Cardiac muscle cell (in vitro differentiated cells and primary cell): ENCODE measurements at places on chromosomes 6 and 20.
A peak's percentile ranks its signal among the peaks of the same experiment; 100 is the strongest.

GRCh38 chr20:6533351-6533750 lies 234.1 kb upstream of the BMP2 start:
- DNase-seq, result no peak

DNA sequence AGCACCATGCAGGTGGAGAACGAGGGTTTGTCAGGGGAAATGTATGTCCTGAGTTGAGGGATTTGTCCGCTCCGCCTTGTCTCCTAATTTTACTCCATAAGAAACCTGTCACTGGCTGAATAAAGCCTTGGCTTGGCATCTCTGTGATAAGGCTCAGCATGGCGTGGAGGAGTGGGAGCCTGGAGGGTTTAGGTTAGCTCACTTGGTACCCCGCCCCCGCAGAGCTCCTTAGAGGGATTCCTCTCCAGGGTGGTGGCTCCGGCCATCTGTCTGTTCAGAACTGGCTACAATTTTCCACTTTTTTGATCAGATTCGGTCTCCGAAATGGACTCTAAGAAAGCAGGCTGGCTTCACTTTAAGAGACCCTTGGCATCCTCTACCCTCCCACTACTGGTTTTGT lies 192.2 kb upstream of the SYNDIG1 start:
- DNase-seq, result no peak

DNA sequence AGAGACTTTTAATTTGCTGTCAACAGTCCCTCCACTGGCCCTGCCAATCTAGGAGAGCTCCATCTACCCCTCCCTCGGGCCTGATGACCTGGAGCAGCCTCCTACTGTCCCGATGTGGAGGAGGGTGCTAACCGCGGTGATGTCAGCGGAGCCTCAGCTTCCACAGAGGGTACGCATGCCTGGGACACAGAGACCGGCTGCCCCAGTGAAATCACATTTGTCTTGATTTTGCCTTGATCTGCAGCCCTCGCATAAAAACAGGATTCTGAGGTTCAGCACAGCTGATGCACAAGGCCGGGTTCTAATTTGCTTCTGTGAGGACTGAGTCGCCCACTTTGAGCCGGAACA lies 77.6 kb downstream of the STK35 start:
- no peak for DNase-seq

DNA sequence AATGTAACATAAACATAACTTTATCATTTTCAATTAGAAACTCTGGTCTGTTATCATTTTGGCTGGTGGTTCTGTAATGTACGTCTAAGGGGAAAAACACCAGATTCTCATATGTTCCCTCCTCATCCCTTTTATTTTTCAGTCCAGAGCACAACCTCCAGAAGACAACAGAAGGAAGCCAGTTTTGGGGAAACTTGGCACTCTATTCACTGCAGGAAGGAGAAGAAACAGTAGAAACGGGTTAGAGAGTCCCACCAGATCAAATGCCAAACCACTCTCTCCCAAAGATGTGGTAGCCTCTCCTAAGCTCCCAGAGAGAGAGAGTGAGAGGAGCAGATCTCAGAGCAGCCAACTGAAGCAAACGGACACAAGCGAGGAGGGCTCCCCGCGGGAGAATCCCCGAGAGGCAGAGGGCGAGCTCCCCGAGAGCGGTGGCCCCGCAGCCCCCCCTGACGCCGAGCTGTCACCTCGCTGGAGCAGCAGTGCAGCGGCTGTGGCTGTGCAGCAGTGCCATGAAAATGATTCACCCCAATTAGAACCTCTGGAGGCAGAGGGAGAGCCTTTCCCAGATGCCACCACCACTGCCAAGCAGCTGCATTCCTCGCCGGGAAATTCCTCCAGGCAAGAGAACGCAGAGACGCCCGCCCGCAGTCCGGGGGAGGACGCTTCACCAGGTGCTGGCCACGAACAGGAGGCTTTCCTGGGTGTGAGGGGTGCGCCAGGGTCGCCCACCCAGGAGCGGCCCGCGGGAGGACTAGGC lies 117.8 kb downstream of the RTN4IP1 start:
- peak; percentile 44 for DNase-seq

- DNase-seq, result peak; percentile 71
Measured at GRCh38 chr6:126804332-126805064, 314.0 kb upstream of the RSPO3 start.

DNA sequence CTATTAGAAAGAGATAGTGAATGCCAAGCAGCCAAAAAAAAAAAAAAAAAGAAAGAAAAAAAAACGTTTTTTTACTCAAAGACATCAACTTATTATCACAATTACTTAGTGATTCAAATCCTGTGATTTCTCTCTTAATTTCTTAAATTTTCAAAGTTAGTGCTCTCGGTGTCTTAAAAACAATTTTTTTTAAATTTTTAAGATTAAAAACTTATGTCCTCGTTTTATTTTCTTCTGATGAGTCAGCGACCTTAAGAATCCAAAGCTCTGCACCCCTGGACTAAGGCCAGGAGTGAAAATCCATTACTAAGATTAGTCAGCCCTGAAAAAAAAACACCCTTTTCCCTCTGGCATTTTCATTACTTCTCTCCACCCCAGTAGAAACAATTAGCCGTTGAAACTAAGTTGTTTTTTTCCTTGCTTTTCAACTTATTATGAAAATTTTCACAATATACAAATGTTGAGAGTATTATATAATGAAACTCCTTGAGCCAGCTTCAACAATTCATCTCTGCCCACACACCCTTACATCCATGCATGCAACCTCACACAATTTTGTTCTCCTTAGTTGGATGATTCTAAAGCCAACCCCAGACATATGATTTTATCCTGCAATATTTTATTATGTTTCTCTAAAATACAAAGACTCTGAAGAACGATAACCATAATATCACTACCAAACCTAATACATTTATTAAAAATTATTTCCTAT lies 85.6 kb upstream of the CARMIL1 start:
- no peak for DNase-seq

GRCh38 chr6:150263765-150264404 lies 104.9 kb upstream of the IYD start:
- DNase-seq, result no peak

DNA sequence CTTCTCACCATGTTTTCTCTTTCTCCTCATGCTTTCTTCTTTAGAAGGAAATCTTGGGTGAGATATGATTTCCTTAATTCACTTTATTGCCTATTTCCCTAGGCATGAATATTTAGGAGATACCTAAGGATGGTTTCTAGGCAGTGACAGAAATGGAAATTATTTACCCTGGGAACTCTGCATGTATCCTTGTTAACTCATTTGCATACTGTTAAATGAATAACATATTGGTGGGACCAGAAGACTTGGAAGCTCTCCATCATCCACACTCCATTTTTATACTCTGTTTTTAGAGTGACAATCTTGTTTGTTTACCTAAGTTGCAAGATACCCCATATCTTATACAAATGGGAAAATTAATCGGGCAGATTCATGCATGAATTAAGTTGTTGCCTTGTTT lies 285.7 kb downstream of the RNF144B start:
- DNase-seq, result no peak

DNA sequence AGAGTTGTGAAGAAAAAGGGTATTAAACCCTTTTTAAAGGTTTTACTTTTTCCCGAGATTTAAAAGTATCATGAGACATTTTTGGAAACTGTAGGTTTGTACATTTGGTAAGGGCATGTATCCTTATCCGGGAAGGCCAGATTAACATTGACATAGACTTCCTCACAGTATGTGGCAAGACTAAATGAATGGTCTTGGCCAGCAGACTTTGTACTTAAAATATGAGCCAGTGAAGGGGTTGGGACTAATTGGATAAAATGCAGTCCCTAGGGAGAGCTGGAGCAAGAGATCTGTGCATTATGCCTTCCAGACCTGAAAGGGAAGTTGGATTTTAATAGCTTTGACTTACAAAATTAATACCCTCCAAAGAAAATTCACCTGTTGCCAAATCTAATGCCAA lies 60.4 kb upstream of the CCN2 start:
- DNase-seq, result peak; percentile 58

DNA sequence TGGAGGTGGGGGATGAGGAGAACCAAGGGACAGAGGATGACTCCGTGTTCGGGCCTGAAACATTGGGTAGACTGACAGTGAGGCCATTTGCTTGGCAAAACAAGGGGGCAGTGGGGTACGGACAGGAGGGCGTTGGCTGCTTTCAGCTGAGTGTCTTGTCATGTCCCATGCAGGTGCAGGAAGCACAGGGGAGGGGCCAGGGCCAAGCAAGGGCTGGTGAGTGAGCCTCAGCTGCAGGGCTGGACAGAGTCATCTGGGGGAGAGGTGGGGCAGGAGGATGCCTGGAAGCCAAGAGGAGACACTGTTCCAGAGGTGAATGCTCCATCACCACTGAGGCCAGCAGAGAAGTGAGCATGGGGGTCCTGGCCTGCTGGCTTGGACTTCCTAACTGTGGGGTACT lies 78.4 kb downstream of the ERMARD start:
- no peak for DNase-seq

DNA sequence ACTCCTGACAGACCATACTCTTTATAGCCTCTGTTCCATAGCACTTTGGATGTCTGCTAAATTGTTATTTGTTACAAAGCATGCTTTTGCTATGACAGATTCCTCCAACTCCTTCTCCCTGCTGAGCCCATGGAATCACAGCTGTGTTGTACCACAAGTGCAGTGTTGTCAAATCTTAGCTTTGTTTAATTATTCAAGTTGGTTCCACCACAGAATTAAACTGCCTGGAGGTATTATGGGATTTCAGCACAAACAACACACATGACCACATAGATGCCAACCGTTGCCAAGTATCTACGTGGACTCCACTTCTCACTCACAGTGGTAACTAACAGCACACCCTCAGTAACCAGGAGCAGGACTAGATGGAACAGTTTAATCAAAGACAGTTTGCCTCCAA lies 32.7 kb upstream of the MARCKS start:
- DNase-seq, result no peak

DNA sequence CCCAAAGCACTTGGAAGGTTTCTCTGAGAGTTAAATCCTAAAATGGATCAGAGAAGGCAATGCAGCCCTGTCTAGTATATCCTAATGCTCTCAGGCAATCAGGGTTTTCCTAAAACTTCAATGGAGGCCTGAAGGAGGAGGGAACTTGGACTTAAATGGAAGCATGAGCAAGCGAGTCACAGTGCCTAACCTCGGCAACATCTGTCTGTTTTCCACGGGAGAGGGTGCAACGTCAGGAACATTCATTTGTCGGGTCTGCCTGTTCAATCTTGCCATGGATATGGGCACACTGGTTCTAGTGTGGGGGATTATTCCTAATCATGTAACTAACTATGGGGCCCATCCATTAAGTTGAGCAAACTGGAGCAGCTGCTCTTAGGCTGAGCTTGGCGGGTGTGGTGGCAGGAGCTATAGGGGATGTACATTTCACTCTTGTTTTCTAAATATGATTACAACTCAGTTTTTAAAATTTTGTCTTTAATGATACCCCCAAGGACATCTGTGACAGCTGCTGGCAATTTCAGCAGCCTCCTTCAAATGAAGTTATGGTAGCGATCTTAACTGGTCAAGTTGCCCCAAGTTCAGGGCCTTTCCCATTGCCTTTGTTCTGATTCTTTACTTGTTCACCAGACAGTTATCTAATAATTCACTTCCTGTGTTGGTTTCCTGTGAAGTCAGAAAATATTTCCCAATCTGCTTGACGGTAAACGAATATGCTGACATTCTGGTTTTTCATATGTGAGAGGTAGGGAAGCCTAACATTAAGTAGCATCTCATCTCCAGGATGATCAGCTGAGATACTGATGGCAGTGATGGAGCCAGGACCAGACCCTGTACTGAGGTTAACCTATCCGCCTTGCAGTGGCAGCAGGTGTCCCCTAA lies 21.6 kb downstream of the DSE start:
- peak; percentile 86 for DNase-seq

DNA sequence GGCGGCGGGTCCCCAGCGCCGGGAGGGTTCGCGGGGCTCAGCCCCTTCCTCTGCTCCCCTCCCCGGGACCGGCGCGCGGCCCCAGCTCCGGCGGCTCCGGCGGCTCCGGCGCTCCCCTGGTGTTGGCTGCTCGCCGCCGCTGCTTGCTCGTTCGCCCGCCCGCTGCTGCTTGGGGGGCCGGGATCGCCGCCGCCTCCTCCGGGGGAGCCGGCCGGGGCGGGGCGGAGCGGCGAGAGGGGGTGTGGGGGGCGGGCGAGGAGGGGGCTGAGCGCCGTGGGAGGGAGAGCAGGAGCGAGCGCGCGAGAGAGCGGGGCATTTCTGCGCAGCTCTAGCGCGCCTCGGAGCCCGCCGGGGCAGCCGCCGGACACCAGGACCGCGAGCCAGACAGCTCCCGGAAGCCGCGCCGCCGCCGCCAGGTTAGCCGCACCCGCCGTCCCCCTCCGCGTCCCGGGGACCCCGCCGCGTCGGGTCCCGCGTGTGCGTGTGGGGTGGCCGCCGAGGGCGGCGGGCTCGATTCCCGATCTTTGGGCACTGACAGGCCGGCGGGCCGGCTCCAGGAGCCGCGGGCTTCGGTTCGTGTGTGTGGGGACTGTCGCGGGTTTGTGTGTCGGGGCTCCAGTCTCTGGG lies 62.0 kb upstream of the EPB41L1 start:
- peak; percentile 33 for DNase-seq

DNA sequence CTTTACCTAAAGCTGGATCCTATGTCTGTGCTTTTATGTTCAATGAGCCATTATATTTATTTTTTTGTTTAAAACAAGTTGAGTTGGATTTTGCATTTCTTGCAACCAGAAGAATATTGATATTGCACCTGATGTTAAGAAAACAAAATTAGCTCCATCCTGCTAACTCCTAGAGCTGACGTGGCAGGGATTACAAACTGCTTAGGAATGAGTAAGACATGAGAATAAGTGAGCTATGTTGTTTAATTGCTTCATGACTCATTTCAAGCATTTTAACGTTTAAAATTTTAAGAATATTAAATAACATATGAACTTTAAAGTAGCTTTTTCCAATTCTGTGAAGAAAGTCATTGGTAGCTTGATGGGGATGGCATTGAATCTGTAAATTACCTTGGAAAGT lies 663.5 kb downstream of the EPM2A start:
- DNase-seq, result no peak

GRCh38 chr6:106027758-106028157 lies 58.4 kb upstream of the PRDM1 start:
- DNase-seq, result peak; percentile 31

GRCh38 chr20:52972190-52972937 lies at the start of gene TSHZ2:
Gene TSHZ2, plus strand, starts transcription at chr20:52972358. Its CDS starts 936 bp downstream, at chr20:52973294.
- DNase-seq, result peak; percentile 77

GRCh38 chr6:21922086-21922485 lies 328.5 kb downstream of the SOX4 start:
- DNase-seq, result no peak

- no peak for DNase-seq
Measured at GRCh38 chr6:89695667-89696066, 57.1 kb upstream of the LYRM2 start.

DNA sequence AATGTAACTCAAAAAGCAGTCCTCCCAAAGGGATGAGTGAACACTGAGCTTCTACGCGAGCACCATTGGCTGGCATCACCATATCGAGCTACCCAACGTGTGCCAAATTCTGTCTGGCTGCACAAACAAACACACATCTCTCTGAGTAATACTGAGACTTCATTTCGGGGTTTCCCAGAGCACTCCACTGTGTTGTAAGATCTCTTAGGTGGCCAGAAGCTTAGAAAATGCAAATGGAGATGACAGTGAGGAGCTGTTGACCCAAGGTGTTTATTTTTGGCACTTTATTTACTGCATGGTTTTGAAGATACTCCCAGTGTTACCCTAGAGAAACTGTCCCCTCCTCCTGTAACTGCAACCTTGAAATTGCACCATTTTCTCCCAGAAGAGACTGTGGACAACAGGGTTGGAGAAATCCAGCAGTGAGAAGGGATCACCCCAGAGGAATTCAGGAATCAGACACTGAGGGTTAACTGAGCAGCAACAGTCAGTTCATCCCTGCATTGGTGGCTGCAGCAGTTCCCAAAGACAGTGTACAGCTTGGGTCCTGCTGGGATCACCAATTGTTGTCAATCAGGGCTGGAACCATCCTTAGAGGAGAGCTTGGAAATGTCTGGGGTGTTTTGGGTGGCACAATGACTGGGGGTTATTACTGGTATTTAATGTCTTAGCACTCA lies 1.0 kb upstream of the RIPOR2 start:
- no peak for DNase-seq
